ENCODE measurements at places on chromosomes 16 and 17. TPM values are rescaled to one million over a fixed set of nuclear protein-coding genes. Genes with fewer than 3 reads are reported as not detected.

Gene COQ7
- 25.7 TPM for total RNA-seq

Gene ADAD2
- not detected for total RNA-seq

Gene OR1F1
- total RNA-seq, result not detected

Gene HAS3
- total RNA-seq, result 0.25 TPM

Gene KRTAP2-3
- total RNA-seq, result 1.00 TPM

Gene KRT36
- 0.12 TPM for total RNA-seq

Data from uterine smooth muscle cell (primary cell).